ENCODE measurements at places on chromosomes 5 and 9.

- DNase-seq, result no peak
Observed at GRCh38 chr5:96043446-96043845, 81.8 kb upstream of the ELL2 start.

DNA sequence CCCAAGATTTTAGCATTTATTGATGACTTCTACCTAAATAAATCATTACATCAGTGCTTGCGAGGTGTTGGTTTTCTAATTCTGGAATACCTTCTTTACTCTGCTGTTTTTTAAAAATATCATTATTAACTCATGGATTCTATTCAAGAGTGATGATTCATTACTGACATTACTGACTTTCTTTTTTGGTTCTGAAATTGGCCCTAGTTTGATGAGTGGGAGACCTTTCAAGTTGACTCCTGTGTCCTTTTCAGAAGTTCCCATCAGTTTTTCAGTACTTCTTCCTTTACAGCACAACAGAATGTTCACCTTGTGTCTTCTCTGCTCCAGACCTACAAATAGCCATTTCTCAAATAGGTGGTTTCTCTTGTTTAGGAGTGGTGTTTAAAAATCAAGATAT lies 114.1 kb downstream of the PCSK5 start:
- no peak for DNase-seq

DNA sequence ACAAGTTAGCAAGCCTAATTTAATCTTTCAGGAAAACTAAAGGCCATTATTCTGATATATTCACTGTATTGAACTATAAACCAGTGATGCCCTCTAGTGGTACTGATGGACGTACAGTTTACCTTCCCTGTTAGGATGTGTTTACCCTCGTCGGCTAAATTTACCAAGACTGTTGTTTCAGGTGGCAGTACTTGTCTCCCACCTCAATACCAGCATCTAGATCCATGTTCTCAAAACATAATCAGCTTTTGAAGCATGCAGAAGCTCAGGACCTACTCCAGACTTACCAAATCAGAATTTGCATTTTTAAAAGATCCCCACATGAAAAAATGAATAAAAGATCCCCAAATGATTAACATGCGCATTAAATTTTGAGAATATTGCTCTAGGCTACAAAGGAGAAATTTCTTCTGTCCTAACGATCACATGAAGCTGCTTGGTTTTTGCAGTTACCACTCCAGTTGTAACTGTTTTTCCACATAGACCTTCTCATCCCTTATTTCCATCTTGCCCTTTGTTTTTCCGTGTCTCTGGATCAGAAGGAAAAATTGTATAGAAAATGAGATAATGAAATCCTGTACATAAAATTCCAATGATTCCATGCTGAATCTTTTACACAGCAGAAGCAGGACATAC lies 3.2 kb upstream of the BAAT start:
- DNase-seq, result no peak

GRCh38 chr5:149420545-149421371 lies 41.7 kb upstream of the IL17B start:
- no peak for DNase-seq

DNA sequence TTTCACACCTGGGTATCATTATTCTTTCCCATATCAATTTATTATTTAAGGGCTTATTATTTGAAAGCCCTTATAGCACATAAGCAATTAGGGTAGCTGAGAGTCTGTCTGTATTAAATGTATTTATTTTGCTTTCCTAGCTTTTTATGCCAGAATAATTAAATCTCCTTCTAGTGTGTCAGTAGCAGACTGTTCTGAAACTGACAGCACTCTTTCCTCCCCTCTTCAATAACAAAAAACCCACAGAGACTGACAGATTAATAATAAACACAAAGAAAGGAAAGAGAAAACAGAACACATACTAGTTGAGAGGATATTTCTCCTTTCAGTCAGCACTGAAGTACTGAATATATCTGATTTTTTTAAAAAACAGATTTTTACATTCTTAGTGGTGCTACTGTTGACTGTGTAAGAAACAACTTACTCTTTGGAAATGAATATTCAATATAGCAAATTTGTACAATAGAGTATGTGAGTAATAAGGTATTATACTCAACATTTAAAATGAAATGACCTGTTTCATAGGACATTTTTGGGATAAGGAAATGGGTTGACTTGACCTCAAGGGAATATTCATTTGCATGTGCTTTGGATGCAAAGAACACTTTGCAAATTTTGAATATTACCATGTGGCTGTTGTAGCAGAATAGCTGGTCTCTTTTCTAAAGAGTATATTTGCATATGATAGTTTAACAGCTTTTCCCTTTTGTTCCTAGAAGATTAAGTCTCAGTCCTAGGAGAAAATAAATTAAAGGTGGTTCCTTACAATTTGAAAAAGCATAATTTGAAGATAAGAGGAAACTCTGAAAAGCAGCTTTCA lies 208.3 kb downstream of the SPATA31D1 start:
- no peak for DNase-seq

GRCh38 chr9:93575796-93576257 lies 557 bp upstream of the PHF2 start:
- no peak for DNase-seq

DNA sequence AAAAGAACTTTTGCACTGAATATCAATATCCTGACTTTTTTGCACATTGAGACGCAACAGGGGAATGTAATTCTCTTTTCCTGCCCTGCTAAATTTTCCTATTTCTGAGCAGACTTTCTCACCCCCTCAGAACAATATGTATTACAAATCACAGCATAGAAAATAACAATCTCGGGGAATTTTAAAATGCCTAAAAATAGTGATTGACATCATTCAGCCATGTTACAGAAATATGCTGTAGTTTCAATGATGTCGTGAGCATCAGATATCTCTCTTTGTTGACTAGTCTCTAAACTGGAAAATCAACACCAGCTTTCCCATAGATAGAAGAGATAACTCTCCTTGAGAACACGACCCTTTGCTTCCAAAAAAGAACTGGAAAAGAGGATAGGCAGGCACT lies 166.7 kb downstream of the ZDHHC21 start:
- DNase-seq, result no peak

- DNase-seq, result no peak
Observed at GRCh38 chr5:33721491-33722200, 170.1 kb downstream of the ADAMTS12 start.

Measured in H9 (cell line).